Astrocyte of the spinal cord (primary cell): ENCODE measurements at places on chromosomes 7 and 10.

GRCh38 chr10:88194961-88195367 lies 331.5 kb downstream of the PTEN start:
- DNase-seq: no peak

GRCh38 chr10:118504467-118505205 lies 90.8 kb downstream of the PRLHR start:
- peak; percentile 34 for DNase-seq

DNA sequence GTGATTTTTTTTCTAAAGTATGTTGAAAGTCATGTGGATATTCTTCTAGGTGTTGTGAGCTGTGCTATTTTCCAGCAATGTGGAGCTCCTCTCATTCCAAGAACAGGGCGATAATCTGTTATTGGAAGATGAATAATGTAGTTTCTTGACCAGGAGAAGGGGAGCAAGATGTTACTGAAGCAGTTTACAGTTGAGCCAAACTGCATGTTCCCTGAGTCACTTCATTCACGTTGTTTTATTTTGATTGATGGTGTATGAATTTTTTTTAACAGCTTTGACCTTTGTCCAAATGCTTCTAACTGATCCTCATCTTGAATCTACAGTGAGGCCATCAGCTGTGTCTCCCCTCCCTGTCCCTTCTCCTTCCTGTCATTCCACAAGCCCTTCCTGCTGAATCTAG lies 277.1 kb upstream of the KLF6 start:
- no peak for DNase-seq

GRCh38 chr10:71597821-71598498 lies 121.6 kb downstream of the C10orf105 start:
- DNase-seq: no peak

GRCh38 chr7:99296471-99296870 lies 23.8 kb downstream of the MYH16 start:
- no peak for DNase-seq

DNA sequence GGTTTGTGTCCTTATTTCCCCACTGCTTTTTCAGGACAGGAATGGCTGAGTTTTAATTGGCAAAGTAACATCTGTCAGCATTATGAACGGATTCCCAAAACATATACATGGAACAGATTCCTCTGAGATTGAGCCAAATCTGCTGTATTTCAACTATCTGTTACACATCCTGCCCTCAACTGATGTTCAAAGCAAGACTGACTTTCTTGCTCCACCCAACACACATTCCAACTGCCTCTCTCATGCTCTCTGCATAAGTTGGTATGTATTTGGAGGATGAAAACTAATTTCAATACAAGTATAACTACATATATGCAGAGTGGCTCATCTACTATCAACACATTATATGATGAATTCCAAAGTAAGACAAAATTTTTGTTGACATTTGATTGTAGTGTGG lies 342.2 kb downstream of the GATA3 start:
- no peak for DNase-seq

DNA sequence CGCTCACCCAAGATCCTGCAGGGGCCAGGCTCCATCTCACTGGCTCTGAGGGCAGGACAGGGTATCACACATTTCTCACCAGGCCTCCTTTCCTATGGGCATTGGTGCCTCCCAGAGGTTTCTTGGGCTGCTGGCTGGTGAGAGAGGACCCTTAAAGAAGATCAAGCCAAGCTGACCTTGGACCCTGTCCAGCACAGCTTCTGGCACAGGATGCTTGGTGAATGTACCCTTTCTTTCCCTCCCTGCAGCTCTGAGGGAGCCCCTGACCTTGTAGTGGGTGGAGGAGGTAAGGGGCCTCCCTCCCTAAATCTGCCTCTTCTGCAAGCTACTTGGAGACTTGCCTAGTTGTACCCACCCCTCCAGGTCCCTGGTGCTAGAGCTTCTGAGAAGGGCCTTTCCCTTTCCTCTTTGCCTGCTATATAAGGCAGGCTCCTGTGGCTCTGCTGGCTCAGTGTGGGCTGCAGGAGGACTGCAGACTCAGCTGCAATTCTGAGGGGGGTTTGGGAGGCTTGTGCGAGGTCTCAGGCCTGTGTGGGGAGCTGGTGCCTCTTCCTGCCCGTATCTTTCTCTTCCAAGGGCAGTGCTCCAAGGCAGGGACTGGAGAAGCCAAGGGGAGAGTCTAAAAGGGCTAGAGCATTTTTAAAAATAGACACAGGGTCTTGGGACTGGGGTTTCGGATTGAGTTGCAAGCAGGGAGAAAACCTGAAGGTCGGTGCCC lies 11.7 kb upstream of the TRIM8 start:
- DNase-seq: peak; percentile 43

DNA sequence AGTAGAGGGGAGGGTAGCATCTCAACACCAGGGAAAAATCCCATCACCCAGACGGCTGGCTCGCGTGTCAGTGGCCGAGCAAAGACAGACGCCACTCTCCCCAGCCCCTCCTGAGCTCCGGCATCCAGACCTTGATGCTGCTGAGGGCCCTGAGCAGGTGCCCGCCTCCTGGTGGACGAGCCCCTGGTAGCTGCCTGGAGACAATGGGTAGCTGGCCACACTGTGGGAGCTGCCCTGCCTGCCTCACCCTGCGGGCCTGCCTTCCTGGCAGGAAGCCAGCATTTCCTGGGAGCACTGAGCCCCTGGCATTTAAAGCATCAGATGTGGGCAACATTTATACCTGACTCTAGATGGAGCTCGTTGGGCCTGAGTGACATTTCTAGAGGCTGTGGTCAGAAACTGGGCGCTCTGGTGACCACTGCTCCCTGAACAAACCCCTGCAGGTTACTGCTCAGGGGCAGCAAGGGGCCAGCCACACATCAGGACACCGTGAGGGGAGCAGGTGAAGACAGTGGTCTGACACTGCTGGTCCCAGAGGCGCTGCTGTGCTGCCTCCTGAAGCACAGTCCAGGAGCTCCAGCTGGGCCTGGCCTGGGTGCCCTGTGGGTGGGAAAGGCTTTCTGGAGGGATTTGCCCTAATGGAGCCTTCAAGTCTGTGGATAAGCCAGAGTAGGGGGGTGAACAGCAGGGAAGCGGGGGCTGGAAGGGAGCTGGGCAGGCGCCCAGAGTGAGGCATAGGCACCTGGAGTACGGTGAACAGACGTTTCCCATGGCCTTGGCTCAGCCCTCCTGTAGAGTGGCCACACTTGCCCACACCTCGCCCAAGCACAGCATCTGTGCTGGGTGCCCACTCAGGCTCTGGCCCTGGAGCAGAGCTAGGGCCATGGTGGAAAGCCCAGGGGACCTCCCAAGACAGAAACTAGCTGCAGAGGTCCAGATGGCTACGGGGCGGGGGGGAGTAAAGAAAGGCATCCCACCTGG lies 138.7 kb downstream of the MAPK8 start:
- DNase-seq: no peak
